ENCODE measurements at places on chromosomes 11 and 22.

GRCh38 chr11:19442554-19442910 lies 201.8 kb upstream of the E2F8 start:
- no peak for DNase-seq

DNA sequence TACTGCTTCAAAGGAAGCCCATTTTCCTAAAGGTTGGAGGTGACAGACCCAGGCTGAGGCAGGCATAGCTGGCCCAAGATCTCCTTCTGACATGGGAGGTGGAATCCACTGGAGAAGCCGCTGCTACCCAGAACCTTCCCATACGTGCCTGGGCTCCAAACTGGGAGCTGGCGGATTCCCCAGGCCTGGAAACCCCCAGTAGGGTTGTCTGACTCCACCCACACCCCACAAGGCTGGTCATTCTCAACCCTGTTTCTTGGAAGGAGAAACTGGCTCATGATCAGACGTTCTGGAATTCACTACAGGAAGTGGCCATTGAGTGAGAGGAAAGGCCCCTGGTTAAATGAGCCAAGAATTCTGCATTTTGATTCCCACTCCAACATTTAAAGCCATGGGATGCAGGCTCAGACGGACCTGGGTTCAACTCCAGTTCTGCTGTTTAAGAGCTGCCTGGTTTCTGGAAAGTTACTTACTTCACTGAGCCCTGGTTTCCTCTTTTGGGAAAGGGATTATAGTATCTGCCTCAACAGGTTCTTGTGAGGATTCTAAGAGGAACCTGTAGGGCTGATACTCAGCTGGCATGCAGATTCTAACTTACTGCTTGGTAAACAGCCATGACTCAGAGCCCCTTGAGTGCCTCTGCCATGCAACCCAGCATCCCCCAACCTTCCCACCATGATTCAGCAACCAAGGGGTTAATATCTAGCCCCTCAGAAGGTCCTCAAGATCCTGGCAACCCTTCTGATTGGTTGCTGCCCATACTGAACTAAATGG lies 19.4 kb upstream of the TSKU start:
- DNase-seq: peak; percentile 40

GRCh38 chr11:111463276-111463675 lies 48.9 kb downstream of the BTG4 start:
- DNase-seq: no peak

DNA sequence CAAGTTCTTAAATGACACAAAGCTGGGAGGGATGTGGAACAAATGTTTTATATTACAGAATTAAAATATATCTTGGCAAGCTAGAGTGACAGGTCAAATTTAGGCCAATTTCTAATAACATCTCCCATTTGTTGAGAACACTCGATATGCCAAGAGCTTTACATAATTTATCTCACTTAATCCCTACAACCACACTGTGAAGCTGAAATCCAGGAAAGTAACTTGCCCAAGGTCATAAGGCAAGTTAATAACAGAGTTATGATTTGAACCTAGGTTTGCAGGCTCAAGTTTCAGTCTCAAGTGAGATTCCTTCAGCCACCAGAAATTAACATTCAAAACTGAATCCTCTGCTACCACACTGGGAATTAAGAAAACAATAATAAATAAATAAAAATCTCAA lies 38.3 kb downstream of the RAB30 start:
- no peak for DNase-seq

GRCh38 chr11:108032800-108033199 lies 24.1 kb downstream of the CUL5 start:
- no peak for DNase-seq

DNA sequence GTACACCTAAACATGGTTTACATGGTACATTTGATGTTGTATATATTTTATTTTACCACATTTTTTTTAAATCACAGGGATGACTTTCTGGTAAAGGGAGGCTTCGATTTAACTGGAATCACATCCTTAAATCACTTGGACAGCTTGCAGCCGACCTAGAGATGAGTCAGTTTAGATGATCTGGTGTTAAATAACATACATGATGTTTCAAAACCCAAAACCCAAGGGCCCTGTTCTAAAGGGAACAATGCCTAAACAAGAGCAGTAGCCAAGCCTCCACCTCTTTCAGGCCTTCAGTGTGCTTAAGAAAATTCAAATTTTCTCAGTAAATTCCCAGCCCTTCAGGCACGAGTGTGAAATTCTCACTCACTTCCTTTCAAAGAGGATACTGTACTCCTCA lies 108.8 kb downstream of the WT1 start:
- no peak for DNase-seq
